ENCODE measurements at places on chromosomes 12 and 14. TPM values are rescaled to one million over a fixed set of nuclear protein-coding genes. Genes with fewer than 3 reads are reported as not detected.

Gene TMEM132C
- 0.16 TPM for total RNA-seq

GRCh38 chr12:45122768-45123380 lies 72.0 kb upstream of the DBX2 start:
- no peak for ATAC-seq

DNA sequence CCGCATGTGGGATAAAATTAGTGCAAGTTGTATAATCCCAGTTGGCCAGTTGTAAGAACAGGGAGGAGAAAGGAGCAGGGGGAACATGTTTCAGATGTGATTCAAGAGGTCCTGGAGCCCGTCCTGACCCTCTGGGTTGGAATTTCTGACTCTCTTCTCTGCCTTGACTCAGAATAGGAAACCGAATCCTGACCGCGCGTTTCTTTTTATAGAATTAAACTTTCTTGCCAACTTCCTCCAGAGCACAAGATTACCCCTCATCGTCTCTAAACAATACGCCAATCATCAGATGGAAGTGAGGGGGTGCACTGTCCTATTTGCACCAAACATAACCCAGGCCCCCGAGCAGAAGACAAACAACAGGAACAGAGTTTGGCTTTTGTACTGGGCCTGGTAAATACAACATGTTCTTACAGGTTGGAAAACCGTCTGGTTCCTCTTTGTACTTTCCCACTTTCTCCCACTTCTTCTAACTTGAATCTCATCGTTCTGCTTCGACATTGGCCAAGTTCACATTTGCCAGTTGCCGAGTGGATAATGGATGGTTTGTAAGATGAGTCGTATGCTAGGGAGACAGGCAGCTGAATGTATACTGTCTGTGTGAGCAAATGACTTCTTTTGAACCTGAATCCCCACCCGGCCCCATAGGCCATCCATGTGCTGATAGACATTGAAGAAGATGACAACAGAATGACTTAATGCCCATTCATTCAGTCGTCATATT lies 42.6 kb upstream of the MED13L start:
- ATAC-seq: peak; percentile 52

Gene PLA2G1B
- not detected for total RNA-seq

Gene GYS2
- total RNA-seq: 0.68 TPM

DNA sequence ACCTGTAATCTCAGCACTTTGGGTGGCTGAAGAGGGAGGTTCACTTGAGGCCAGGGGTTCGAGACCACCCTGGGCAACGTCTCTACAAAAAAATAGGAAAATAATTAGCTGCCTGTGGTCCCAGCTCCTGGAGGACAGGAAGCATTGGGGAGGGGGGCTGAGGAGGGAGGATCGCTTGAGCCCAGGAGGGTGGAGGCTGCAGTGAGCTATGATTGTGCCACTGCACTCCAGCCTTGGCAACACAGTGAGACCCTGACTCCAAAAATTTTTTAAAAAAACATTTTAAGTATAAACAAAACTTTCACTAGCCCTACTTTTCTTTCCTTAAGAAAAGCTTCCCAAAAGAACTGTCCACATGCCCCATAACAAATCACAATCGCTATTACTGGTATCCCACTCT lies 1.6 kb downstream of the L2HGDH start:
- no peak for ATAC-seq

GRCh38 chr12:121114806-121115205 lies 17.9 kb upstream of the P2RX7 start:
- ATAC-seq: peak; percentile 35

DNA sequence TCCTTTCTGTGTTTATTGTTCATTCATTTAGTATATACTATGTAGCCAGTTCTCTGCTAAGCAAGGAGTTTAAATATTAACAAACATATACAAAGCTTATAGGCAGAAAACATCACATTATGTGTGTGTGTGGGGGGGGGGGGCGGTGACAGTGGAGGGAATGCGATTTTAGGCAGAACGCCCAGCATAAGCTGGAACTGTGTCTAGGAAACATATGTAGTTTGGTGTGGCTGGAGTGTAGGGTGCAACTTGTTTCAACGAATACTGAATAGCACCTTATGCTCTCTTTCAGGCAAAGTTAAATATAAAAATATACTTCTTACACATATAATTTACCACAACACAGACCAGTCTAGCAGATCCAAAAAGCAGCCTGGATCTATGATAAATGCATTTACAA lies 980.6 kb downstream of the SLC6A15 start:
- no peak for ATAC-seq

Gene CLECL1
- total RNA-seq: not detected

DNA sequence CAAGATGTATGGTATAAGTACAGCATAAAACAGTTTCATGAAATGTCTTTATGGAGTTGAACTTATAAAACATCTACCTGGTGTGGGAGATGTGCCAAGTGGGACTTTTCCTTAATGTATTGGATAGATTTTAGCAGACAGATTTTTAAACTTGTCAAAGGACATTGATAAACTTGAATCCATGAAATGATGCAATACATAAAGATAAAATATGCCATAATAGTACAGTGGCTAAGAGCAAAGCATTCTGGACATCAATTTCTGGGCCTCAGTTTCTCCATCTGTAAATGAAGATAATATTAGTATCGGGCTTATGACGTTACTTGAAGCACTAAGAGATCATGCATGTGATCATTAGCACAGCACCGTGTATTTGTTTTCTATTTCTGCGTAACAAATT lies 45.4 kb downstream of the NKX2-1 start:
- ATAC-seq: no peak

Gene RAD9B
- total RNA-seq: 0.44 TPM

- ATAC-seq: no peak
Observed at GRCh38 chr12:91617818-91618217, 435.2 kb upstream of the DCN start.

- ATAC-seq: peak; percentile 45
Observed at GRCh38 chr12:131092901-131093603, 139.3 kb downstream of the ADGRD1 start.

DNA sequence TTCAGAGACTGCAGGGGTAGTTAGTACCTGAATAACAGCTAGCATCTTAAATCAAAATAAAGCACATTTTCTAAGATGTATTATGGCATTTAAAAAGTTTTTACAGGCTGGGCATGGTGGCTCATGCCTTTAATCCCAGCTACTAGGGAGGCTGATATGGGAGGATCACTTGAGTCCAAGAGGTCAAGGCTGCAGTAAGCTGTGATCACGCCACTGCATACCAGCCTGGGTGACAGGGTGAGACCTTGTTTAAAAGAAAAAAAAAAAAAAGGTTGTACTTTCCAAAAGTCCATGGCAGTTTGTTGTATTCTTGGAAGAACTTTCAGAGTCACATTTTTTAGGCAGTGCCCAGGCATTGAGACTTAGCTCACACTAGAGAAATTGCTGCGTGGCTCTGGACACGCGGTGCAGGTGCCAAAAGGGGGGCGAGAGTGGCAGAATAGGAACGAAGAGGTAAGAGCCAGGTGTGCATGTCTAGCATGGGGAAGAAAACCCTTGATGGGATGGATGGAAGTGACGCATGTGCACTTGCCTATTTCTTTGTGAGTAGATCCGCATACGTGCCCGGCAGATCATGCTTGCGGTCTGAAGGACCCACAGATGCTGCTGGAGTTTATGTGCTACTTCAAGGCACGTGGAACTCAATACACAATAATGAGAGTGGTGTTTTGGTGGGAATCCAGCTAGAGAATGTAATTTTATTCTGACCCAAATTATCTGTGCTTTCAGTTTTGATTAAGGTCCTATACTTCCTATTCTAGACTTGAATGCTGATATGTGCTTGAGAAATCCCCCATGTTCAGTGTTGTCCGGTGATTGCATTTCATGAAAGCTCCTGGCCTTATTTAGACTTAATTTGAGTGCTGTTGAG lies 11.9 kb downstream of the ANKRD13A start:
- no peak for ATAC-seq

DNA sequence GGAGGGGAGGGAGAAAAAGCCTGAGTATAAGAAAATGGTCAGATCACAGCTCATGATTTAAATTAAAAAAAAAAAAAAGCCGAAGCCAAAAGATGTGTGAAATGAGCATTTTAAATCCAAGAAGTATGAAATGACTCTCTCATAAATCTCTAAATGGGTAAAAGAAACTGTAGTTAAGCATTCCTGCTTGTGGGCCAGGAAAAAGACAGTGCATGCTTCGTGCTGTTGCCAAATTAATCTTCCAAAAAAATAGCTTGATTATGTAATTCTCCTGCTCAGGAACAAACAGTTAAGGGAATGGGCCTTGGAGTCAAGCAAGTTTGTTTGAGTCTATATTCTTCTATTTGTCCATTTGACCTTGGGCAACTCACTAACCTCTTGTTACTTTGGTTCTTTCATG lies 325.4 kb upstream of the SEL1L start:
- ATAC-seq: no peak

GRCh38 chr14:38704220-38704619 lies 398.8 kb downstream of the SEC23A start:
- ATAC-seq: no peak

DNA sequence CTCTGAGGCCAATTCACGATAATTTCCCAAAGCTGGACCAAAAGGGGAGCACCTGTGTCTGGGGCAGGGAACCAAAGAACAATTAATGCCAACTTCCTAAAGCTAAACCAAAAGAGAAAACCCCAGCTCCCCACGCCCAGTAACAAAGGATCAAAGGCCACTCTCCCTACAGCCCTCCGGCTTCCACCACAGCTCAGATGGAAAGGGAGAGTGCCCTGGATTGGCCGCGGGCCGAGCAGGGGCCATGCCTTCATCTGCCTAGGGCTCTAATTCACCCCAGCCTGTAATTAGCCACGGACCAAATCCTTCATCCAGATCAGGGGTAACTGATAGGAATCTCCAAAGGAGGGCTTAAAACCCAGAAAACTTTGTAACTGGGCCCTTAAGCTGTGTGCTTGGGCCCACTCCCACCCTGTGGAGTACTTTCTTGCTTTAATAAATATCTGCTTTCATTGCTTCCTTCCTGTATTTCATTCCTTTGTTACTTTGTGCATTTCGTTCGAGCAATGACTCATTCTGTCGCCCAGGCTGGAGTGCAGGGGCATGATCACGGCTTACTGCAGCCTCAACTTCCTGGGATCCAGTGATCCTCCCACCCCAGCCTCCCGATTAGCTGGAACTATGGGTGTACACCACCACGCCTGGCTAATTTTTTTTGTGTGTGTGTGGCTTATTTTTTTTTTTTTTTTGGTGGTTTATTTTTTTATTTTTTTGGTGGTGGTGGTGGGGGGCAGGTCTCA lies 65.5 kb upstream of the PPP4R3A start:
- no peak for ATAC-seq

GRCh38 chr14:58426670-58427280 lies 556 bp downstream of the TIMM9 start:
- ATAC-seq: peak; percentile 54

GRCh38 chr14:35687335-35687939 lies 121.7 kb downstream of the RALGAPA1 start:
- peak; percentile 75 for ATAC-seq

Gene P2RX2
- total RNA-seq: not detected

Gene GALC
- 5.3 TPM for total RNA-seq

GRCh38 chr12:42141981-42142606 lies 2.6 kb downstream of the GXYLT1 start:
- ATAC-seq: no peak

- ATAC-seq: no peak
Observed at GRCh38 chr12:89797436-89797835, 88.8 kb upstream of the ATP2B1 start.

DNA sequence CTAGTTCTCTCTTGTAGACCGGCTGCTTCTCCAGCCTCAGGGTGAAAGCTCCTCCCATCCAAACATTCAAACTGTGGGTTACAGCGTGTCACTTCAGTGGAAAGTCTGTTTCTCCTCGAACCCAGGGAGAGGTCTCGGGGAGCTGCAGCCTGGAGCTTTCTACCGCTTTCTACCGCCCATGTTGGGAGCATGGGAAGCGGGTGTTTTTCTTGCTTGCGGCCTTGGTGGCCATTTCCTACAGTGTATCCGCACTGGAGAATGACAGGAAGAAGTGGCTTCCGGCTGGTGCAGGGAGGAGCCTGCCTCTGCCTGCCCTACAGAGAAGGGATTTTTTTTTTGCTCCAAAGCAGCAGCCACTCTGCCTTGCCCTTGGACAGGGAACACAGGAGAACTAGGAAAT lies 21.2 kb downstream of the ZFP36L1 start:
- no peak for ATAC-seq

GRCh38 chr12:20142956-20143355 lies 225.4 kb upstream of the PDE3A start:
- ATAC-seq: no peak

DNA sequence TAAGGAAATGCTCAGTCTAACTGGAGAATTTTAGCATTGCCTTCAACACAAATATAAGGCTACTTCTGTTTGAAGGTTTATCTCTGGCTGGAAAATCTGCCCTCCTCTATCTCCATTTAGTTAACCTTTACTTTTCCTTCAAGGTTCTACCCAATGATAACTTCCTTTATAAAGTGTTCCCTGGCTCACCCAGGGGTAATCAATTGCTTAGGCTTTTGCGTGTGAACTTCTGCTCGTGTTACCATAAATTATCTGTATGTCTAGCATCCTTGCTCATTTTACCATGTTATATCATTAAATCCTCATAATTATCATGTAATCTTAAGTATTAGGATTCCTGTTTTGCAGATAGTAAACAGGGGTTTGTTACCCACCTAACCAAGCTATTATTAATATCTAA lies 114.3 kb upstream of the FGD4 start:
- no peak for ATAC-seq

Gene CIT
- 14.5 TPM for total RNA-seq

Gene HOXC13
- 0.52 TPM for total RNA-seq

- no peak for ATAC-seq
Observed at GRCh38 chr14:27410981-27411380, 813.1 kb upstream of the NOVA1 start.

DNA sequence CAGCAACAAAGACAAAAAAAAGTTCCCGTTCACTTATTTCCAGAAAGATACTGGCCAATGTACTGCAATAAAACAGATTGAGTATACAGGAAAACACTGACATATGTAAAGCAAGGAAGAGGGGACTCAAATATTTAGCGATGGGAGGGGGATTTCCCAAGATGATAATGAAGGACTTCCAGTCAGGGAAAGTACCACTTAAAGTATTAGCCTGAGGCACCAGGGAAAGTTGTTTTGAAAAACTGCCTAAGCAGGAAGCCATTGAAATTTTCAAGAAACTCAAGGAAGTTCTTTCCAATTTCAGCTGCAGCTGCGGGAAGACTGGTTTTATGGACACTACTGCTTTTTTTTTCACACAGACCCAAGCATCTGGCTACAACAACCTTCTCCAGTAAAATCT lies 1007.4 kb upstream of the NOVA1 start:
- ATAC-seq: no peak

DNA sequence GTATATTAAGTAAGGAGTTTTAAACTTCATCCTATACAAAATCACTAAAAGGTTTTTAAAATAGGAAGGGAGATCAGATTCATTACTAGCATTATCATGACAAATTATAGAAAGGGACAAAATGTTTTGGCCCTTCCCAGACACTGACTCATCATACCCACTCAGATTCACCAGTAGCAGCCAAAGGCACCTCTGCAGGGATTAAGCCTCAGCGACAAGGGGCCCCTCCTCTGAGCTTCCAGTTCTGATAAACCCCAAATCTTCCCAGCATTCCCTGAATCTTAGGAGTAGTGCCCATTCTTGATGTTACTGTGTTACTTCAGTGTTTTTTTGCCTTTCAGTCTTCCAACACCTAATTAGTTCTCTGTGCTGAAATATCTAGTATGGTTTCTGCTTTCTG lies 14.5 kb downstream of the KRAS start:
- ATAC-seq: no peak
